ENCODE measurements at places on chromosomes 2 and 18. TPM values are rescaled to one million over a fixed set of nuclear protein-coding genes. Genes with fewer than 3 reads are reported as not detected.

The G6PC2 gene
- not detected for total RNA-seq

The NYAP2 gene
- 0.15 TPM for total RNA-seq

The NCKAP5 gene
- 0.06 TPM for total RNA-seq

The GKN1 gene
- total RNA-seq = not detected

The SIGLEC15 gene
- total RNA-seq = not detected

The GALR1 gene
- not detected for total RNA-seq

GRCh38 chr2:223088866-223089265 lies 36.9 kb downstream of the KCNE4 start:
- no peak overlapping the region for H3K27ac ChIP-seq
- H3K27me3 ChIP-seq = peaks cover 2% of the 10 kb centered on the region
- no peaks in the 10 kb centered on the region for H3K36me3 ChIP-seq
- no peak for DNase-seq
- H3K4me3 ChIP-seq = no peak overlapping the region

DNA sequence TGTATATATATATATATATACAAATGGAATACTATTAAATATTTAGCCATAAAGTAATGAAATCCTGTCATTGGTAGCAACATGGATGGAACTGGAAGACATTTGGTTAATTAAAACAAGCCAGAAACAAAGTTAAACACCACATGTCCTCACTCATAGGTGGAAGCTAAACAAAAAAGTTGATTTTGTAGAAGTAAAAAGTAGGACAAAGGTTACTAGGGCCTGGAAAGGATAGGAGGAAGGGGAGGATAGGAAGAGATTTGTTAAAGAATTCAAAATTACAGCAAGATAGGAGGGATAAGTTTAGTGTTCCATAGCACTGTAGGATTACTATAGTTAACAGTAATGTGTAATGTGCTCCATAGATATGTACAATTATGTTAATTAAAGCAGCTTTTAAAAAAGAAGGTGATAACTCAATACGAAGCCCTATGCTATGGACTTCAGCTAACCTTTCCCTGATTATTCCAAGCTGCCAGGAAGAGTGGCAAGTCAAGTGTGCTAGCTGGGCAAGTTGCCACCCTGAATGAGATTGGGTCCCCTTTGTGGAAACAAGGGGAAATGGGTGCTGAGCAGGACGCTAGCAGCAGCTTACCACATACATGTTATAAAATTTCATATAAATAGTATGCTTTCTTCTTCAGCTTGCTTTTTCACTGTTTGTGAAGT lies 12.3 kb downstream of the MERTK start:
- H3K27ac ChIP-seq = no peak overlapping the region
- no peaks in the 10 kb centered on the region for H3K27me3 ChIP-seq
- no peak overlapping the region for H3K4me3 ChIP-seq
- no peak for DNase-seq
- peaks cover 2% of the 10 kb centered on the region for H3K4me1 ChIP-seq

GRCh38 chr2:70921839-70922234 lies 13.9 kb upstream of the ATP6V1B1 start:
- DNase-seq = no peak
- peaks cover 3% of the 10 kb centered on the region for H3K4me1 ChIP-seq
- H3K36me3 ChIP-seq = no peaks in the 10 kb centered on the region
- no peaks in the 10 kb centered on the region for H3K27me3 ChIP-seq
- no peak overlapping the region for H3K27ac ChIP-seq
- H3K4me3 ChIP-seq = no peak overlapping the region

GRCh38 chr2:207121784-207122183 lies 44.0 kb downstream of the KLF7 start:
- no peaks in the 10 kb centered on the region for H3K4me1 ChIP-seq
- DNase-seq = no peak
- peaks cover 2% of the 10 kb centered on the region for H3K27me3 ChIP-seq
- H3K27ac ChIP-seq = no peak overlapping the region
- H3K4me3 ChIP-seq = no peak overlapping the region

GRCh38 chr2:240752209-240752608 lies 60.5 kb downstream of the AQP12A start:
- H3K4me1 ChIP-seq = no peaks in the 10 kb centered on the region
- H3K27me3 ChIP-seq = no peaks in the 10 kb centered on the region
- H3K4me3 ChIP-seq = no peak overlapping the region

GRCh38 chr2:48819206-48819735 lies 63.7 kb upstream of the LHCGR start:
- no peaks in the 10 kb centered on the region for H3K36me3 ChIP-seq
- no peak overlapping the region for H3K27ac ChIP-seq
- no peaks in the 10 kb centered on the region for H3K27me3 ChIP-seq
- no peak overlapping the region for H3K4me3 ChIP-seq
- no peak for DNase-seq

- H3K4me1 ChIP-seq = no peaks in the 10 kb centered on the region
- no peak for DNase-seq
- no peaks in the 10 kb centered on the region for H3K36me3 ChIP-seq
These were observed 256.9 kb downstream of the CDH19 start for GRCh38 chr18:66346833-66347588.

- no peak overlapping the region for H3K27ac ChIP-seq
- no peak overlapping the region for H3K4me3 ChIP-seq
- H3K4me1 ChIP-seq = no peaks in the 10 kb centered on the region
- H3K36me3 ChIP-seq = no peaks in the 10 kb centered on the region
- no peak for DNase-seq
These were observed 673.8 kb downstream of the ARHGAP15 start for GRCh38 chr2:143802871-143803650.
